ENCODE measurements at places on chromosomes 7 and 10. TPM values are rescaled to one million over a fixed set of nuclear protein-coding genes. Genes with fewer than 3 reads are reported as not detected.

GRCh38 chr7:25356534-25357151, 128.4 kb upstream of the NPVF start:
- no peak for DNase-seq

- no peak for DNase-seq
Observed at GRCh38 chr7:155007947-155008346, 5.0 kb upstream of the PAXIP1 start.

DNA sequence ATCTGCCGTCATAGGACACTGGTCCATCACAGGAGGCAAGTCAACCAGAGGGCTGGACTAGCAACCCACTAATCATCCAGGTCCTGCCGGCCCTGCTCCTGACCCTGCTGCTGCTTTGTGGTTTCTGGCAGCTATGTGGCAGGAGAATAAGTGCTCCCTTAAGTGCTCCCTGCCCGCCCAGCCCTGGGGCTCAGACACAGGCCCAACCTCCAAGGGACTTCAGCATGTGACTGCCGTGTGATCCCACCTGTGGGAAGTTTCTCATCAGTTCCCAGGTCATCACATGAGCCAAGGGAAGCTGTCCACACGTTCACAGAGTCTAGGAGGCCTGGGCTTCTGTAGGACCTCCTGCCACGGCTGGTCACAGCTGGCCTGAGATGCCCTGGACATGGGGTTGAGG, 34.2 kb upstream of the ZNF488 start:
- no peak for DNase-seq

DNA sequence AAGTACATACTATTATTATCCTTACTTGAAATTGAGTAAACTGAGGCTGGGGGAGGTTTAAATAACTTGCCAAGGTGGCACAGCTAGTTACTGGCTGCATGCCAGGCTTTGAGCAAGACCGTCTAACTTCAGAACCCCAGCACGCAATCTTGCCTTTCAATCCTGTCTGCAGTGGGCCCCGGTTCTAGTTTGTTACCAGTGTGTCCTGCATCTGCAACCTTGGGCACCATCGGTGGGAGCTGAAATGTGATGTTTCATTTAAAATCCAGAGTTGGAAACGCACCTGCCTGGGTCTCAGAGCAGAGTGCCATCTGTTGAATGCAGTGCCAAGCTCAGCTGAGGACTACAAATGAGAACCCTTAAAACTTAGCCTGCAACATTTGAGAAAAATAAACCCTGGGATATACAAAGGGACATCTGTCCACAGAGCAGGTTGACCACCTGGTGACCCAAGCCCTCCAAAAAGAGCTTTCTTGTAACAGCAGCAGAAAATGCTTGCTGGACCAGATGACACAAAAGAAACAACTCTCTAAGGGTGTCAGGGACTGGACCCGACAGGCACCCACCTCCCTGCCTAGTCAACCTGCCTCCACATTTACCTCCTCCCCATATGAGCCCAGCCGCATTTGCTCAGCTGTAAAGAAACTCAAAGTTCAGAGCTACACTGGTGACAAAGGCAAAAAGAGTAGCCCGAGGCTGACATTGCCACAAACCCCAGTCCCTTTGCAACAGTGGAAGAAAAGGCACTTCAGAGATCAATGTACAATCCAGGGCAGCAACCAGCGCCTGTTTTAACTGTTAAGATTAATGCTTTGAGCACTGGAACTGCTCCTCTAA, 1.7 kb downstream of the SH3PXD2A start:
- DNase-seq = no peak

DNA sequence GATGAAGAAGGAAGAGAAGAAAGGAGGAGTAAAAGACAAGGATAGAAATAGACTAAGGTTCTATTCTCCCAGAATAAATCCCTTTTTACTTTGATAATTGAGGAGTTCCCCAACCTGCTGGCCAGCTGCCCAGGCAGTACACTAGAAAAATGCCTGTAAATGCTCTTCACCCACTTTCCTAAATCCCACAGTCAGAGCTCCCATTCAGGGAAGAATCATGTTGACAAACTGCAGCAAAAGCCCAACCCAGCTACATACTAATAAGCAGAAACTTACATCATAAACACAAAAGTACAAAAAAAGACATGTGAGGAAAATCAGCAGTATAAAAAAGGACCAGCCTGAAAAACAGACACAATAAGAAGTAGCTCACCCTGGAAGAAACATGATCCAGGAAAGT, 15.8 kb upstream of the KDM7A start:
- no peak for DNase-seq

DNA sequence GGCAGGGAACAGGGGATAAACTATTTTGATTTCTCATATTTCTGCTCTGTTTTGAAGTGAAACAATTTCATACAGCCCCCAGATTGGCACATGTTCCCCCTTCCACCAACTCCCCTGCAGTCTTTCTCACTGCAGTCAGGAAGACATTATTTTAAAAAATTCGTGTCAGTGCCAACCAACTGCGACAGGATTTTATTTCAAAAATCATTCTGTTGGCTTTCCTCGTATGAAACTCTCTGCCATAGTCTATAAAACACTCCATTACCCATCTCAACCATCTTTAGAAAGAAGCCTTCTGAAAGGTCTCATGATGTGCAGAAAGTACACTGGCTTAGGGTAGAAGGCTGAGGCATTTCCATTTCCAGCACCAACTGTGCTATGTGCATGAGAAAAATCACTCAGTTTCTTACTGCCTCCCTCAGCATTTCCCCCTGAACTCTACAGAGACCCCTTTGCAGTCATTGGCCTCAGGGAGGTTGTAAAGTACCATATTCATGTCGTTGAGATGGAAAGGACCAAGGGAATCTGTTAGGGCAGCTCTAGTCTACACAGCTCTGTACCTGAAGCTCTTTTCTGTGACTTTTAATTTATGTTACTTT, 46.9 kb downstream of the STEAP1B start:
- DNase-seq = no peak

GRCh38 chr7:147498081-147498480, 1092.5 kb upstream of the C7orf33 start:
- DNase-seq = no peak

DNA sequence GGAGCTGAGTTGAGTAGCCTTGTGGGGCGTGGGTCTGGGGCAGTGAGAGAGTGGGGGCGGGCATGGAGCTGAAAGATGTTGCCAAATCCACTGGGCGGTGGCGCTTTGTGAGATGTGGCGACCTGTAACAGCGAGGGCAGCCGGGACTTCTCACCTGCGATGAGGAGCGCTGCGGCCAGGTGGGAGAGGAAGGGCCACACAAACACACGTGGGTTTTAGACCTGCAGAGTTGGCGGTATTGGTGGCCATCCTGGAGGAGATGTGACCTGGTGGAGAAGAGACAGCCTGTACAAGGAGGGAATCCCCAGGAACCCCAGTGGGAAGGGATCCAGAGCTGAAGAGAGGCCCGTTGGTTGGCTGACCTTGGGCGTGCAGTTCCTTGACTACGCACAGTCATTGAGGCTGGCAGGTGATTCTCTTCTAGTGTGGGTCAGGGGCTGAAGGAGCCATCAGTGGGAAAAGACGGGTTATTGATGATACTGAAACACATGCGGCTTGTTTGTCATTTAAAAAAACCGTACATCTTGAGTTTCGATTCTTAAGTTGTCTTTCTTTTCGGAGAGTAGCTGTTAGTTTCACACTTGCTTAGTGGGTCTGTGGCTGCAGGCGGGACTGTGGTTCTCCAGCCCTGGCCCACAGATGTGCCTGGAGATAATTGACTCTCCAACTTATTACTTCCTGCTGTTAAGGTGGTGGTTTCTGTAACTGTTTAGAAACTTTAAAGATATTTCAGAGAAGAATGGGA, 2.4 kb downstream of the CHST12 start:
- no peak for DNase-seq

DNA sequence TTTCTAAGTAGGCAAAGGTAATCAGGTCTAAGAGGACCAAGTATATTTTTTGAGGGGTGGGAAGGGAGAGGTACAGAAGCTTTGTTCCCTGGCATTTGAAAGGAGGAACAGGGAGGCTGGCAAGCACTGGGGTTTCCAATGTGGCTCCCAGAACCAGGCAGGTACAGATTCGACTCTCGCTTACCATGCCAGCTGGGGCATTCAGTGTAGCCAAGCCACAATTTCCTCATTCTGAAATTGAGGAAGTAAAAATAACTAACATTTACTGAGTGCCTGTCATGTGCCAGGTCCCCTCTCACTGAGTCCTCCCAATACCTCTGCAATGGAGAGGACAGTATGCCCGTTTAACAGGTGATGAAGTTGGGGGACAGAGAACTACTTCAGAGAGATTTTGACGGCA, 45.9 kb upstream of the BET1 start:
- DNase-seq = no peak

GRCh38 chr7:2830609-2831376, 13.3 kb downstream of the GNA12 start:
- DNase-seq = no peak

DNA sequence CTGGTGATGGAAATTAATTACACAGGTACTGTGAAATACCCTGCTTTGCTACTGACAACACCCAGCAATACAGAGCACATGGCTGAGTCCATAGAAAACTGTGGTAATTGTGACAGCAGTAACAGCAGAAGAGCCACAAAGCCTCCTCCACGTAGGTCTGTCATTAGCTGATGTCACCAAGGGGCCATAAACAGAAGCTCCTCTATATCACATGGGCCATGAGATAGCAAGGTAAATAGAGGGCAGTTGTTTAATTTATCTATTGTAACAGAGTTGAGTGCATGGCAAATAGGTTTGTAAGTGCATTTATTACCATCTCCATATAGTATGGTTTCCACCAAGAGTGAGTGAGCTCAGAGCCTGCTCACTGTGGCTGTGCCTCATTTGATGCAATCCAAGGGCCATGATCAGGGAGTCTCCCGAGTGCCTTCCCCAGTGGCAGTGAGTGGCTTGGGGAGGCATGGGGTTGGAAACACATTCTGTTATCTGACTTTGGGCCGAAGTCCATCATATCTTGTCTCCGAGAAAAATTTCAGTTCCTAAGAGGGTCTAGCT, 281.2 kb downstream of the SKAP2 start:
- DNase-seq = no peak

DNA sequence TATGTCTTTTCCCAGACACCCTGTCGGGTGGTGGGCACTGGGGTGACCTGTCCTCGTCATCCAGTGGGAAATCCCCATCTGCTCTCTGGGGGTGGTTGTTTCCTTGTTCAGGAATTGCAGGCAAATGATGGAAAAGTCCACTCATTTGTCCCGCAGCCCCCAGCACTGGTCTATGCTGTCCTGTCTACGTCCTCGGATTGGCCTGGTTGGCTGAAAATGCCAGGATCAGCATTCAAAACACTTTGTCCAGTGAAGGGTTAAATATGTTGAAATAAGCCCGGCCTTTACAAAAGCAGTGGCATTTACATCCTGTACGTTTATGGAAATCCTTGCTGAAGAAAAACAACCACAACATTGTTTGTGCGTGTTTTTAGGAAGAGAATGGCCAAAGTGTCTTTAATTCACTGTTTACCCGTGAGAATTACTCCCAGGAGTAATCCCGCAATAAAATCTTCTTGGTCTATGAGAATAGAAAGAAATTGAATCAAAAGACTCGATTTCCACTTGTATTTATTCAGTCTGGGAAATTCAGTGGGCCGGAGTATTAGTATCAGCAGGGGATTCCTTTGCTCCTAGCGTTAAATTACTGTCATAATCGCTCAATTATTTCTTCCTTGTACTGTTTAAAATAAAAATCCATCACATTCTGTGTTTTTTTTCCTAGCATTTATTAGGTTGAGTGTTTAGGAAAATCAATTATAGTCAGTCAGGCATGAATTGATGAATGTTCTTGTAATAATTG, 116.8 kb upstream of the SH2B2 start:
- peak; percentile 14 for DNase-seq

DNA sequence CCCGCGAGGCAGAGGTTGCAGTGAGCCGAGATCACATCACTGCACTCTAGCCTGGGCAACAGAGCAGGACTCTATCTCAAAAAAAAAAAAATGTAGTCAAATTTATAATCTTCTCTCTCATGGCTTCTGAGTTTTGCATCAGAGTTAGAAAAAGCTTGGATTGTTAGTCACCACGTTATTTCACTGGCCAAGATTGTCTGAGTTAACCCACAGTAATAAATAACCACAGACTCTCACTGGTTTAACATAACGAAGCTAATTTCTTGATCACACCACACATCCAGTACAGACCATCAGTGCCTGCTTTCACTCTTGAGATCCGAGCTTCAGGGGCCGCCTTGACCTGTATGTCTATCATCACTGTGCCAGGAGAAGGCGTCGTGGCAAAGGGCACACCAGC, 116.8 kb upstream of the JCAD start:
- DNase-seq = no peak

- no peak for DNase-seq
Observed at GRCh38 chr7:4837803-4838625, 23.8 kb downstream of the PAPOLB start.

DNA sequence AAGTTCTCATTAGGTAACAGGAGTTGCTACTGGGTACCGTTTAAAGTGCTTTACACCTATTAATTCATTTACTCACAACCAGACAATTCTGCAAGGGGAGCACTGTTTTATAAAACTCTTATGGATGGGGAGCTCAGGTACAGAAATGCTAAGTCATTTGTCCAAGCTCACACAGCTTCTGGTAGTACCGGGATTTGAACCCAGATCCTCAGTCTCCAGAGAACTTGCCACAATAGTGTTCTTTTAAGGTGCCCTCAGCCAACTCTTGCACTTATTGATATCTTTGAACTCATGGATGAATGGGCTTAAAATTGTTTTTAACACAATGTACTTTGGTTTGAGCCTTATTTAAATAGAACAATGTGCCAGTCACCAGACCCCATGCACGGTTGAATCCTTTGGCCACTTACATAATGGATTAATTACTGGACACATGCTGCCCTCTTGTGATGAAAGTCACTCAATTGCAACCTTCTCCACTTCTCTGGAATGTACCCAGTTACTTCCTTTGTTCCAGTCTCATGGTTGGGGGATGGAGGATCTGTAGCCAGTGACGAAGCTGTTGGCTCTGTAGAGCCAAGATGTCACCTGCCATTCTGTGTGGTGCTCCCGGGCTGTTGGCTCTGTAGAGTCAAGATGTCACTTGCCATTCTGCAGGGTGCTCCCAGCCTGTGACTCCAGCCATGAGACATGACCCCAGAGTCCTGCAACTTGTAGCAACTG, 65.6 kb downstream of the NOD1 start:
- DNase-seq = peak; percentile 49

DNA sequence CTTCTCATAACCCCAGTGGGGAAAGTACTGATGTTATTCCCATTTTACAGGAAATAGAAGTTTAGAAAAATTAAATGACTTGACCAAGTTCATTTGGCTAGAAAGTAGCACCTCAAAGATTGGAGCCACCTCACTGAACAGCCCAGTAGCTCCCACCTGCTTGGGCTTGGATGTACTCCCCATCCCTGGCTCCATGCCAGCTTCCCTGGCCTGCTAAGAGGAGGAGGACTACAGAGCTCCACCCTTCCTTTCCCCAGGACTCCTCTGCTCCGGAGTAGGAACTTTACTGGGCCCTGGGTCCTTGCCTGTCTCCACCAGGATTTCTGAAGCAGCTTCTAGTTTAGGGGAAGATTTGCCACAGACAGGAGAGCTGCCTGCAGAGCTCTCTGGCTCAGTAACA, 3.1 kb downstream of the HPS6 start:
- peak; percentile 22 for DNase-seq

HOXA2 gene
- polyA plus RNA-seq = 0.22 TPM

LEP gene
- polyA plus RNA-seq = 0.73 TPM

PITX3 gene
- polyA plus RNA-seq = 10.4 TPM

ELMO1 gene
- 8.5 TPM for polyA plus RNA-seq

GRID2IP gene
- 0.01 TPM for polyA plus RNA-seq

ATG9B gene
- 0.59 TPM for polyA plus RNA-seq

SEMA3D gene
- 0.10 TPM for polyA plus RNA-seq

CPED1 gene
- 4.0 TPM for polyA plus RNA-seq

Data from heart right ventricle (tissue), 16 donors.